KG1 (cell line): ENCODE measurements at places on chromosomes 16 and 17.
A peak's percentile ranks its signal among the peaks of the same experiment; 100 is the strongest.

DNA sequence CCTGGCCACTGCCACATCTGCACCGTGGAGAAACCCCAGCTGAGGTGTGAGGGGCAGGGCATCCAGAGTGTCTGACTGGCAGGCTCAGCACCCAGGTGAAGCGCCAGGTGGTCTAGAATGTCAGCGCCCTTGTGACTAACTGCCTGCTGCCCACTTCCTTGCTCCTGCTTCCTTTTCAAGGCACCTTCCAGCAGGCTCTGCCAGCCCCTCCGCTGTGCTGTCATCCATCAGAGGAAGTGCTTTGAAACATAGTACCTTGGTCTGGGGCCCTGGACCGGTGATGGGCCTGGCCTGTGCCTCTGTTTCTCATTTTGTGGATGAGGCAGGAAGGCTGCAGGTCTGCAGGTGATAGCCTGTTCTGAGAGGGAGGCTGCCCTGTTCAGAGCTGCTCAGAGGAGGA is 5.5 kb downstream of the SPNS2 start:
- no peak for DNase-seq

- no peak for DNase-seq
Observed at GRCh38 chr16:84606081-84606875, 11.6 kb downstream of the COTL1 start.

GRCh38 chr17:7744416-7744815 is 26.9 kb downstream of the DNAH2 start:
- no peak for DNase-seq

GRCh38 chr17:39617446-39618245 is 9.1 kb upstream of the PPP1R1B start:
- no peak for DNase-seq

DNA sequence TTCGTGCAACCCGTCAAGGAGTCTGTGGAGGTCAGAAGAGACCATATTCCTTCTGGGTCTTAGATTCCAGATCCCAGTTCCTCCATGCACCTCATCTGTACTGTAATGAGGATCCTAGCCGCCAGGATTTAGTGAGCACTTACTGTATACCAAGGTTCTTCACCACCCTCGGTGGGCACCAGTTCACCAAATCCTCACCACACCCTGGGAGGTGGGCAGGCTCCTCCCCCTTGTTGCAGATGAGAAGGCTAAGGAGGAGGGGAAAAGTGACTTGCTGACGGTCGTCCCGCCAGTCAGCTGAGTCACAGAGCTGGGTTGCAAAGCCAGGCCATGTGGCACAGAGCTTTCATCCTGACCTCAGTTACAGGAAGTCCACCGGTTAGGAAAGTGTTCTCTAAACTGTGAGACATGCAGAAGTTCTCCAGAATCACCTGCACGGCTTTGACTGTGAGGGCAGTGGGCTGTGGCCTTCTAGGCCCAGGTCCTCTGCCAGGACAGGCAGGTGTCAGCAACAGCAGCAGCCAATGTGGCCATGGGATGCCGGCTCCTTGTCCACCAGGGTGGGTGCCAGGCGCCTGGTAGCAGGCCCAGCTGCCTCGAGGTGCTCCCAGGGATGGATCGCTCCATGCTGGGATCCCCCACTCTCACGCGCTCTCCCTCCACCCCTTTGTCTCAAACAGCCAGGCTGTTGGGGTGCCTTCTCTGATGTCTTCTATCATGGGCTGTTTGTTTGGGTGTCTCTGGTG is 240.3 kb upstream of the GSE1 start:
- peak; percentile 26 for DNase-seq

GRCh38 chr17:37118366-37119137 is 169.8 kb downstream of the AATF start:
- DNase-seq = no peak

GRCh38 chr17:40191237-40192208 is 14.3 kb downstream of the RAPGEFL1 start:
- peak; percentile 36 for DNase-seq
